ENCODE measurements at places on chromosomes 7 and 10. TPM values are rescaled to one million over a fixed set of nuclear protein-coding genes. Genes with fewer than 3 reads are reported as not detected.
A peak's percentile ranks its signal among the peaks of the same experiment; 100 is the strongest.

DNA sequence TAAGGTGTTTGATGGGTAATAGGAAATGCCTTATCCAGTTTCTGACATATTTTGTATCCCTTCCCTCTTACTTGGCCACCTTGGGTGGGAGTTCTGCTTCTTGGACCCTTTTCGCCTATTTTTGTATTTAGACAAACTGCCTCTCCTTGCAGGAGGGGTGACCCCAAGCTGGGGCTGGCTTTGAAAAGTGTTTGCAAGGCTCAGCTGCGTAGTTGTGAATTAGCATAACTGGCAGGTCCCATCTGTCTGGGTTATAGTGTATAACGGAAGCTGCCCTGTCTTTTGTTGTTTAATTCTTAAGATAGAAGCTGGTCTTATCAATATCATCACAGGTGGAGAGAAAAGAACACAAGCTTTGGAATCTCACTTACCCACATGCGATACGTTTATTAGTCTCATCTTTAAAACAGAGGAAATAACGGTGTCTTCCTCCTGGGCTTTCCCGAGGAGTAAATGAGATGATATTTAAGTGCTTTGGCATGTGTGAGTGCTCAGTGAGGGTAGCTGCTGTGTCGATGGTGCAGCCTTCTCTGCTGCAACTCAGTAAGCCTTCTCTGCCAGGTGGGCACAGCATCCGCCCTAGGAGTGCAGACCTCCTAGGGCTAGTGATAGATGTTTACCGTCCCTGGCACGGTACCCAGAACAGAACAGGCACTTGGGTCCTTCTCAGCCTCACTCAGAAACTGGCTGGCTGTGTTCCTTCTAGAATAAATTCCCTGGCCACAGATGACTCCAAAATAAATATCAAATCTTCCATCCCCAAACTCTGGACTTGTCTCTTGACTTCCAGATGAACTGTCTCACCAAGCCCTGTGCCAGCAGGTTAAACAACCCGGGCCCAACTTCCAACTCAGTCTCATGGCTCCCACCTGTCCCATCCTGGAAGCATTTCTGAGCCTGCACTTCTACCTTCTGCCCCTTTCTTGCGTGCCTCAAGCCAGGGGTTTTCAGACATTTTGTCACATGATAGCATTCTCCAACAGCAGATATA is 227.3 kb downstream of the GFRA1 start:
- no peak for DNase-seq

DNA sequence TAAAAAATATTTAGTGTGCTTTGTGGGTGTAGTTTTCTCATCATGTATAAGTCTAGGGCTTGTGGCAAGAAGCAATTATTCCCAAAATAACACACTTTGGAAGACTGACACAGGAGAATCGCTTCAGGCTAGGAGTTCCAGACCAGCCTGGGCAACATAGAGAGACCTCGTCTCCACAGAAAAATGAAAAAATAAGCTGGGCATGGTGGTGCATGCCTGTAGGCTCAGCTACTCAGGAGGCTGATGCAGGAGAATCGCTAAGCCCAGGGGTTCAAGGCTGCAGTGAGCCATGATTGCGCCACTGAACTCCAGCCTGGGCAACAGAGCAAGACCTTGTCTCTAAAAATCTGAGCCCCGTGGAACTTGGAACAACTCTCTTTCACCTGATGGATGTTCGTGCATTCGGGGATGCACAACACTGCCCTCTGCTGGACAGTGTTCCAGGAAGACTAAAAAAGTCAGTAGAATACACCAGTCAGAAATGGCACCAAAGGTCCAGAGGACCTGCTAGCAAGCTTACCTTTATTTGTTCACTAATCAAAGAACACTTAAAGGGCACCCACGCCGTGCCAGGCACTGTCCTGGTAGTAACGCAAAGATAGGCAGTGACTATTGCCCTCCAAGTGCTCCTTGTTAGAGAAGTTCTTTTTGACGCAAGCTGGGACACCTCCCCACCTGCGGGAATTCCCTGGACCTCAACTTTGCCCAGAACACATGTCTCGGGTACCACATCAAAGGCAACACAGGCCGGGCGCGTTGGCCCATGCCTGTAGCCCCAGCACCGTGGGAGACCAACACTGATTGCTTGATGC is 81.9 kb upstream of the CALN1 start:
- peak; percentile 16 for DNase-seq

GRCh38 chr7:22214000-22214399 is 143.0 kb downstream of the RAPGEF5 start:
- DNase-seq = no peak

IGF2BP3 gene
- 16.6 TPM for total RNA-seq

DNA sequence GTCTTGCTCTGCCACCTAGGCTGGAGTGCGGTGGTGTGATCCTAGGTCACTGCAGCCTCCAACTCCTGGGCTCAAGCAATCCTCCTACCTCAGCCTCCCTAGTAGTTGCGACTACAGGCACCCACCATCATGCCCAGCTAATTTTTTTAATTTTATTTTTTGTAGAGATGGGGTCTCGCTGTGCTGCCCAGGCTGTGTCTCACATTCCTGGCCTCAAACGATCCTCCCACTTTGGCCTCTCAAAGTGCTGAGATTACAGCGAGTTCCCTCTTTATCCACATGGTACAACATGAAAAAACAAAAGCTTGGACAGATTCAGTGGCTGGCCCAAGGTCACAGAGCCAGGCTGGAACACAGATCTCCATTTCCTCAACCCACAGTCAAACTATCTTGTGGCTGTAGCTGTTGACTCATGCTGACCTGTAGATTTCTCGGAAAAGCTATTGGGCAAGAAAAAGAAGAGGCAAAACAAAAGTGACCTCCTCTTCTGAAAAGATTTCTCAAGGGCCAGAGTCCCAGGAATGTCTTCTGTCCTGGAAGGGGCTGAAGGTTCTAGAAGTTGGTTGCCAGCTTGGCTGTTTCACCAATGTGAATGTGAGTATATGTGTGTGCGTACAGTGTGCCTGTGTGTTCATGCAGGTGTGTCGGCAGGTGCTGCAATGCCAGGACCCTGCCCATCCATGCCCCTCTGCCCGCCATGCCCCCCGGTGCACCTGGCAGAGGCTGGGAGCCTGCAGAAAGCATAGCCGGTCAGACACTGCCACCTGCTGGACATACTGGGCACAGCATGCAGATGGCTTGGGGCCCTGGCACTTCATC is 28.4 kb downstream of the TMEM130 start:
- peak; percentile 31 for DNase-seq

DNA sequence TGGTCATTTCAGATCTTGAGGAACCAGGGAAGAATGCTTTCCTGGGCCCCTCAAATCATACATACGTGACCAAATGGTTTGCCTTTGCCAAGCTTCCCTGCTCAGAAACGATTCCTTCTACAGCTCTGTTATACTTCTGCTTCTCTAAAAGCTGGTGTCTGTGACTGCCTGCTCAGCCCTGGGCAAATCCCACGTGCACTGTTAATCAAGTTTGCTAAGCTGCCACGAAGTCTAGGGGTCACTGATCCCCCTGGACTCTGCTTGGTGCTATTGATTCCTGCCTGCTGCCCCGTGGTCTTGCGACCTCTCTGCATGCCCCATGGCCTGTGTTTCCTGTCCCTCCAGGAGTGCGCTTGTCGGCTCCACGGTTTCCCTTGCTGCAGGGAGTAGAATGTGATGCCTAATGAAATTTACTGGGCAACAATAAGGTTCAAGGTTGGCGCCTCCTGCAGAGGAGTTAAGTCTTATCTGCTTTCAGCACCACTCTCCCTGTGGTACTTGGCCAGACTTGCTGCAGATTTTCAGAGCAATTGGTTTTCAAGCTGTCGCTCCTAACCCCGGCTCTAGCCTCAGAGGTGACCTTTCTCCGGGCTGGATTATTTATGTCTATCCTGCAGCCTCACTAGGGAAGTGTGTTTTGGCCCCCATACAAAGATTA is 201.6 kb upstream of the FZD8 start:
- DNase-seq = no peak

- DNase-seq = no peak
Measured at GRCh38 chr7:119888251-119888650, 384.7 kb upstream of the KCND2 start.

DNA sequence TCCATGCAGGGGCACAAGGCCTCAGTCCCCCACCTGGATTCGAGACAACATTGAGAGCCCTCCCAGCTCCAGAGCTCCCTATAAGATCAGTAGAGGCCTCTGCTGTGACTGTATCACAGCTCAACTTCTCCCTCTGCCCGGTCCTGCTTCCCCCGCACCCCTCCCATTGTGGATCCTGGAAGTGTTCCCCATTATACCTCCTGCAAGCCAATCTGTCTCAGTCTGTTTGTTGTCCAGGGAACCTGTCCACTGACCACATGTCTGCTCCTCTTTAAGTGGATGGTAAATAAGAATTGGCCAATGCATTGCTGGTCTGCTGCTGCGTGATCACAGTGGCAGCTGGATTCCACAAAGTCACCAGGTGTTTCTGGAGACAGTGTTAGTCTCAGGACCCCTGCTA is 259.7 kb upstream of the HABP2 start:
- no peak for DNase-seq

COL1A2 gene
- 1.4 TPM for total RNA-seq

GRCh38 chr7:5526100-5526905 is 102.7 kb upstream of the TNRC18 start:
- DNase-seq = no peak

PKD2L1 gene
- not detected for total RNA-seq

Data from activated T-helper 2 cell treated with anti-CD3 and anti-CD28 coated beads, Interferon-gamma antibody, Interleukin-2, Interleukin-4, amounts not matched to agents 10 μg/mL and 5 μg/mL and 100 μg/mL, durations not matched to agents 14 hours and 24 hours and 36 hours (primary cell).